Thymus (tissue), 14 donors: ENCODE measurements at places on chromosomes 7 and 10. TPM values are rescaled to one million over a fixed set of nuclear protein-coding genes. Genes with fewer than 3 reads are reported as not detected.

Gene NPTX2
- total RNA-seq, result 0.47 TPM

- H3K4me1 ChIP-seq, result no peaks in the 10 kb centered on the region
- peak overlapping the region; percentile 69 for H3K4me3 ChIP-seq
- H3K27ac ChIP-seq, result peak overlapping the region; percentile 27
- peaks cover 6% of the 10 kb centered on the region for H3K27me3 ChIP-seq
These were observed 65.3 kb downstream of the PDIA4 start for GRCh38 chr7:148962823-148963582.

DNA sequence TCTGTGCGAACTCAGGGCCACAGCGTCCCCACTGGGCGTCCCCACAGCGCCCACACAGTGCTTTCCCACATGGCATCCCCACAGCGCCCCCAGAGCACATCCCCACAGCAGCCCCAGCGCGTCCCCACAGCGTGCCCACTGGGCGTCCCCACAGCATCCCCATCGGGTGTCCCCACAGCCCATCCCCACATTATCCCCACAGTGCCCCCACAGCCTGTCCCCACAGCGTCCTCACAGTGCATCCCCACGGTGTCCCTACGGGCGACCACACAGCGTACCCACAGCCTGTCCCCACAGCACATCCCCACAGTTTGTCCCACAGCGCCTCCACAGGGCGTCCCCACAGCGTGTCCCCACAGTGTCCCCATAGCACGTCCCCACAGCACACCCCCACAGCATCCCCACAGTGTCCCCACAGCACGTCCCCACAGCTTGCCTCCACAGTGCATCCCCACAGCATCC lies 131.6 kb downstream of the ACTR3B start:
- no peak overlapping the region for H3K27ac ChIP-seq
- no peaks in the 10 kb centered on the region for H3K4me1 ChIP-seq
- H3K36me3 ChIP-seq, result no peaks in the 10 kb centered on the region
- H3K27me3 ChIP-seq, result peaks cover 9% of the 10 kb centered on the region
- no peak overlapping the region for H3K4me3 ChIP-seq

- no peaks in the 10 kb centered on the region for H3K4me1 ChIP-seq
- no peaks in the 10 kb centered on the region for H3K36me3 ChIP-seq
- DNase-seq, result no peak
- H3K27me3 ChIP-seq, result no peaks in the 10 kb centered on the region
- H3K4me3 ChIP-seq, result no peak overlapping the region
These were observed 173.0 kb upstream of the NEBL start for GRCh38 chr10:21069929-21070700.
